ENCODE measurements at places on chromosomes 12 and 14.

DNA sequence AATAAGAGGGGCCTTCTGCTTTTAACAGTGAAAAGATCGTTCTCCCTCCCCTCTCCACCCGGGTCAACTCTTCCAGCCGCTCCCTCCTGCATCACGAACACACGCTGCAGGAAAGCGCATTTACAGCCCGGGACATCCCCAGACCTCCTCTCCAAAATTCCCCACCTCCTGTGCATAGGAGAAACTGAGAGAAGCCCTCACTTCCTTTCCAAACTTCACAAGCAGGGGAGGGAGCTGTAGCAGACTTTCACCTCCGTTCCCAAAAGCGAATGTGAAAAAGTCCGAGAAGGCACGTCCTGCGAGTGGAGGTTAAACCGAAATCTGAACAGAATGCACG, 513 bp downstream of the BCAT1 start:
- DNase-seq: no peak

- no peak for DNase-seq
These were observed 34.9 kb downstream of the PPHLN1 start for GRCh38 chr12:42360747-42361403.

GRCh38 chr14:49159081-49159480, 427.1 kb downstream of the RPS29 start:
- no peak for DNase-seq

GRCh38 chr12:48002773-48003218, 1.5 kb downstream of the COL2A1 start:
- DNase-seq: no peak

GRCh38 chr12:113043240-113043639, 13.3 kb upstream of the DTX1 start:
- no peak for DNase-seq

DNA sequence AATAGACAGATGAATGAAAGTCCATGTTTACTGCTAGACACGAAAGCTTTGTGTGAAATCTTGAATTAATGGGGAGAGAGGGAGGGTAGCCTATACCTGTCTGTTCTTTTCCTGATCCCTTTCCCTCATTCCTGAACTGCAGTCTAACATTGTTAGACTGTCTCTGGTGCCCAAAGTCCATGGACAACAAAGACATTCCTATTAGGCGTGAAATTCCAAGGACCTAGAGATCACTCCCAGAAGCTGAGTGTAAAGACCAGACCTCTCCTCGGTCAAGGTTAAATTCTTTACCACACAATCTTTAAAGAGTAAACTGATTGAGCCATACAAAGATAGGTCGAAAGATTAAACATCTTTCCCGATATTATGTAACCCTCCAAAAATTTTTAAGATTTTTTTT, 270.7 kb upstream of the GARIN2 start:
- no peak for DNase-seq

GRCh38 chr12:27299102-27299501, 33.5 kb upstream of the BMAL2 start:
- DNase-seq: no peak

DNA sequence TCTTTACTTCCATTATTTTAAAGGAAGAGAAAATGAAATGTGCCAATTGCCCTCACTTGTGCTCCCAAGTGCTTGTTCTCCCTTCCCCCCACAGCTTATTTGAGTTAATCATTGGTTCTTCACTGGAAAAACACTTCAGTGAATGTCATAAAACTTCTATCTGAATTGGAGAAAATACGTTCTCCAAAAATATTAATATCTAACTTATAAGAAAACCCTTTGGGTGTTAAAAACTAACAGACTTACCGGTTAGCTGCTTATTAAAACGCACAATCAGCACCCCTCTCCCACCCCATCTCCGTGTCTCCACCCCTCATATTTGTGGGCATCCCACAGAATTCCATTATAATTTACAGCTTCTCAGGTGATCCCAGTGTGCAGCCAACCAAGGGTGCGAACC, 31.7 kb downstream of the PLEKHA5 start:
- no peak for DNase-seq

- DNase-seq: no peak
These were observed 56.7 kb upstream of the SLC24A4 start for GRCh38 chr14:92266216-92266615.

GRCh38 chr12:39966721-39967120, 139.2 kb downstream of the SLC2A13 start:
- no peak for DNase-seq

GRCh38 chr14:77923131-77923936, 123.4 kb downstream of the ADCK1 start:
- DNase-seq: no peak

DNA sequence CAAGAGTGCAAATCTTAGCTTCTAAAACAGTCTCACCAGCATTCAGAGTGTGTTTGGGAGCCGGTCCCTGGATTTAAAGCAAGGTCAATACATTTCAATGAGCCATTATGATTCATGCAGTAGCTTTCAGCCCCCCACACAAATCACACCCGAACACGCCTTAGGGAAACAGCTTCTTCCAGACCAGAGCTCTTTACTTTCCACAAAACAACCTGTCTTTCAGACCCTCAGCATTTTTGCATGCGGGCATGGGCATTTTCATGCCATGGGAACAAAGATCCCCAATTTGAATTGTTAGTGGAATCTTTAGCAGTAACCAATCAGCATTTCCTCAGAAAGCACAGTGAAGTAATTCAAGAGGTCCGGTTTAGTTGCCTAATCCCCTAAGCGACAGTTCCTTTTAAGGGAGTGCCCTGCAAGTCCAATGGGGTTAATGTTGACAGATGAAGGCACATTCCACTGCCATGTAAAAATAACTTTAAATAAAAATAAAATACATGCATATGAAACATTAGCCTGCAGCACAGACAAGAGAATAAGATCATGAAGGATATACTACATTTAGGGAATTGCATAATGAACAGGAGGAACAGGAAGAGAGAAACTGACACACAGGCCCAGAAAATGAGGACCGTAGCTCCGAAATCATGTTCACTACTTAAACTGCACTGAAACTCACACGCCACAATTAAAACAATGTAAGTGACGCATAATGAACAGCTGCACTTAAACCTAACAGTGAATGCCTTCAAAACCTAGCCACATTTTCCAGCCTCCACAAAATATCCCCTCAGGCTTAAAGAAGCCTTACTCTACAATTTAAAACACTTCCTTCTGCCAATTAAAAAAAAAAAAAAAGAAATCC, 4.0 kb downstream of the VPS37B start:
- DNase-seq: no peak
